ENCODE measurements at places on chromosomes 5 and 9.
A peak's percentile ranks its signal among the peaks of the same experiment; 100 is the strongest.

- no peak for DNase-seq
Observed at GRCh38 chr5:162699361-162699760, 631.8 kb downstream of the GABRG2 start.

- DNase-seq: no peak
Observed at GRCh38 chr9:98989036-98990000, 45.6 kb downstream of the COL15A1 start.

DNA sequence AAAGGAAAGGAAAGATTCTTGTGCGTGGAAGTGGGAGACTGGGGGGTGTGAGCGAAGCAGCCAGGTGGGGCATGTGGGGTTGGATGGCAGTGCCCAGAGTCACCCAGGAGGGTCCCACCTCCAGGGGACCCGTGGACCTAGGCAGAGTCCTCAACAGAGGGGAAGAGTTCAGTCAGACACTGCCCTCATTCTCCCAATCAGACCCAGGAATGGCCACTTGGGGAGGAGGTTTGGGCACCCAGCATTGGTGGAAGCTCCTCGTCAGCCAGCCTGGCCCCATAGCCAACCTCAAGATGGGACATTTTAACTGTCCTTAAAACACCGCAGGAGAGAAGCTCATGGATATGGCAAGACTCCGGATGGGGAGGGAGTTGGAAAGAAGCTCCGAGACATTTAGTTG, 21.9 kb upstream of the LAMC3 start:
- no peak for DNase-seq

- no peak for DNase-seq
Observed at GRCh38 chr9:135524130-135524861, 3.1 kb downstream of the LCN1 start.

DNA sequence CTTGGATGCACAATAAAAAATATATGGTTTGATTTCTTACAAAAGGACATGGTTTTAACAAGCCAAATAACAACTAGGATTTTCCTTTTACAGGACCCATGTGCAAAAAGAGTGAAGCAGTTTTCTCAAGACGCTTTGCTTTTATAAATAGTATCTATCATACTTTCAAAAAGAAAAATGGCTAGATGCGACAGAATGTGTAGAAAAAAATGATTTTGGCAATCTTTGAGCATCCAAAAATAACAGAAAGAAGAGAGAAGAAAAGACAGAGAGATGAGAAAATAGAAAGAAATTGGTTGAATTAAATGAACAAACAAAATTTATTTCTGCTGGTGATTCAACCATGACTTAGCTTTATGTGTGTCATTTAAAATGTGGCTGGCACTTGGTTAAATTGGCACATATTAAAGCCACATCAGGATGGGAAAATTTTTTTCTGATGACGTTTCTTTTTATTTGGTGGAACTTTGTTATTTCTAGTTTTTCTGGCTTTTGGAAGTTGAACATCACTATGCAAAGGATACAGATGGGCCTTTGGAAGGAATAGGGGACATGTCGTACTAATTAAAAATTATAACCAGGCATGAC, 35.6 kb upstream of the NREP start:
- no peak for DNase-seq

DNA sequence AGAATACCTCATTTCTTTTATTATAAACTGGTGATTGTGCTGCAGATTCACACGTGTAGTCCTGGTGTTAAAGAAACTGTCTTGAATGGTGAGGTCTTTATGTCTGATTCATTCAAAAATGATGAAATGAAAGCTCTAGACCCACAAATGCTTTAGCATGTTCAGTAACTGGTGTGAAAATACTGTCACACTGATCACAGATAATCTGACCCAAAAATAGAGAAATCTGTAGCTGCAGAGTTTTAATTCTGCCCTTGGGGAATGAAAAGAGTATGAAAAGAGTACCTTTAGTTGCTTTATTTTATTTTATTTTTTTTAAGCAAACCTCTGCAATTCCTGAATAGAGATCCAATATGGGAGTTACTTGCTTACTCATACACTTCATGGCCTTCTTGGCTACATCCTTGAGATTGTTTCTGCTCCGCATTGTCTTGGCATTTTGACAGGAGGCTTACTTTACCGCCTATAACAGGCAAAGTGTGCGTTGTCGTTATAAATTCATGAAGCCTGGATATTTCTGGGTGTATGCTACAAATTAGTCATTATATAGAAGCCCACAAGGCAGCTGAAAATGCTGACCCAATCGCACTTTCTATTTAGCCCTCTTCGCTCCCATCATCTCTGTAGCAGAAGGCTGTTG, 2.7 kb downstream of the RGMB start:
- no peak for DNase-seq

- no peak for DNase-seq
Observed at GRCh38 chr5:124858612-124859011, 112.2 kb upstream of the ZNF608 start.

DNA sequence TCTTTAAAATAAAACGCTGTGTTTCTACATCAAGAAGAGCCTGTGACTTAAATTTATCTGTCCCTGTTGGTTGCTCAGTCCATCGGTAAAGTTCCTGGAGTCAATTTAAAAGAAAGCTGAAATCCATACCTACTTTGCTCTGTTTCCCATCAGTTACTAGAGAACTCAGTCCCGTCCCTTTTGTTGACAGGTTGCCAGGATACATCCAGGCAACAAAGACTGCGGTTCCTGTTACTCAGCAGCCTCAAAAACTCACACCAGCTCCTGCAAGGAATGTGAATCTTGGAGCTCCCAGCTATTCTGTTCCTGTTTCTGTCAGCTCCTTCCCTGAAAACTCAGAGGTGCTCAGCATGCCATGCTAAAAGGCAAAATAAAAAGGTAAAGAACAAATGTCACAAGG, at the start of gene ZNF474:
Gene ZNF474 (plus strand): TSS at position 241 of the 400 bp plus-strand sequence. CDS start 22,445 bp downstream, outside the sequence.
- DNase-seq: no peak

- peak; percentile 55 for DNase-seq
Observed at GRCh38 chr9:121299467-121300282, 31.7 kb downstream of the GSN start.

DNA sequence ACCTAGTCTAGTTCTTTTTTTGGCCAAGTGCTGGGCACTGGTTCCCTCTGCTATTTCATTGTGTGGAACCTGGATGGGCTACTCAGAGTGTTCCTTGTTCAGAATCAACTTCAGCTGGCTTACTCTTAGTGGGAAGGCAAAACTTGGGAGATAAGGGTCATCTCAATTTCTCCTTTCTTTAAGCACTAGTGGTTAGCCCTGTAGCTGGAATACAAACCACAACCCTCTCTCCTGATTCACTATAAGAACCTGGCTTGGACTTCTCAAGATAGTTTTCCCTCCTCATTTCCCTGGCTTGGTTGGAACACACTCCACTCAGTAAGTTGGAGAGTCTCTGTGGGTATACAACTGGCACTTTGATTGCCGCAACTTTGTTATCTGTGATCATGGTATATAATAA, 35.1 kb downstream of the GRIA1 start:
- DNase-seq: no peak

GRCh38 chr5:180138214-180138975, 66.8 kb upstream of the RNF130 start:
- DNase-seq: no peak

GRCh38 chr9:133135146-133135745, 14.2 kb upstream of the RALGDS start:
- no peak for DNase-seq

DNA sequence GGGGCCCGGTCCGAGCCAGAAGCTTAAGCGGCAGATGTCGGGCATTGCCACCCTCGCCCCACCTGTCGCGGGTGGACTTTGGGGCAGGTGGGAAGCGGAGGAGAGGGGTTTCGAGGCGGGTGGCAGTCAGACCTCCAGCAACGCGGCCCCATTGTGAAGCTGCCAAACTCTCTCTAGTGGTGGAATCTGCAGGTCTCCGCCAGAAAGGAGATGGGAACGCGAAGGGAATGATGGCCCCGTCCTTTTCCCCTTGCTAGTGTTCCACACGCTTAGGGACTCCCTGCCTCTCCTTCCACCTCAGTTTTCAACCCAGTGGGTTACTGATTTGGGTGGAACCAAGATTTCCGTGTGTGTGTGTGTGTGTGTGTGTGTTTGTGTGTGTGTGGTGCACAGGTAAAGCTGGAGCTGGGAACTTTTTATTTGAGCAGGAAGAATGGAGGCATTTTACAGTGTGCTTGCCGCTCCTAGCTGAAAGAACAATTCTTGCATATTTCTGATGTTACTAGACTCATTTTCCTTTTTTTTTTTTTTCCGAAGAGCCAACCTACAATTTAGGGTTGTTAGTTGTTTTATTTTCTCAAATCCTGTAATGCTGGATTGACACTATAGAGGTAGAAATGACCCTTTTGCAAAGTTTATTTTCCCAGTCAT, 1.3 kb downstream of the MACIR start:
- DNase-seq: peak; percentile 77

- no peak for DNase-seq
Observed at GRCh38 chr9:80156262-80156661, 584.5 kb downstream of the TLE4 start.

GRCh38 chr5:92505925-92506324, 1075.1 kb downstream of the NR2F1-AS1 start:
- no peak for DNase-seq

DNA sequence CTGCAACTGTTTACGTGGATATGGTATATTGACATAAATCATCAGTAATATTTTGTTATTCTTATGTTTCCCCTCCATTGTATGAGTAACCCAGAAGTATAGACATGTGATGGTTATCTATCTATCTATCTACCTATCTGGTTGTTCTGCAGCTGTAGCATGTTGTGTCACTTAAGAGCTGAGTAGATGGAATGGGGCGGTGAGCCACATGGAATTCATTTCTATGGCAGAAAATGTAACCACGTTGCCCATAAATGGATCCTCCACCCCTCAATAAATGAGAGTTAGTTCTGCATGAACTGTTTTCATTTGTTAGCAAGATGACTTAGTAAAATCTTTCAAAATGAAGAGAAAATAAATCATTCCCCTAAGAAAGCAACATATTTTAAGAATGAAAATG, 553.2 kb downstream of the MAT2B start:
- DNase-seq: no peak

DNA sequence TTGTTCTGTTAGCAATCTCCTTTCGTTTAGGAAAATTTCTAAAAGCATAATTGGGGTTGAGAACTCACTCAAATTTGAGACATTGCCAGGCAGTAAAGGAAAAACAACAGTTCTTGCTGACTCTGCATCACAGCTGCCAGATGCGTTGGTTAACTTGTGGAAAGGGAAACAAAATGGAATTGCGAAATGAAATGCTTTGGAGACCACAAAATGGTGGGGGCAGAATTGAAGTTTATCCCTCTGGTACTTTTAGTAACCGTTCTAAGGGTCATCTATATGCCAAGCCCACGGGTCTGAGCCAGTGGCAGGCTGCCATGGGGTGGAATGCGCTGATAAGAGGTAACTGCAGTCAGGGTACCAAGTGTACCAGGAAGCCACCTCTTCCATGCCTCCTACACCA, 28.6 kb upstream of the SELENOP start:
- DNase-seq: no peak

GRCh38 chr9:5425006-5425628, 12.6 kb downstream of the PLGRKT start:
- no peak for DNase-seq

DNA sequence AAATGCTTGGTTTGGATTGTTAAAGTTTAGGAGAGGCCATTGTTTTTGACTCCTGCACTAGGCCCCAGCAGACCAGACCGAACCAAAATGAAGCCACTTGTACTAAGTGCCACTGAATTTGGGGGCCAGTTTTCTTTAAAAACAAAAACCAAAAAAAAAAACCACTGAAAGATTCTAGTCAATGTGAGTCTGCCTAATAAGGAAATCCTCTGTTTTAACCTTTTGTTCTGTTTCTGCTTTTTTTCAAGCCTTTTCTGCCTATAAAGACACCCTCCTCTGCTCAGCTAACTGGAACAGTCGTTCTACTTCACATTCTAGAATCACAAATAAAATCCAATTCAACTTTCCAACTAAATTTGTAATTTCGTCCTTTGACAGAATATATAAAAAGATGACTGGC, 64.9 kb downstream of the SERINC5 start:
- DNase-seq: no peak

DNA sequence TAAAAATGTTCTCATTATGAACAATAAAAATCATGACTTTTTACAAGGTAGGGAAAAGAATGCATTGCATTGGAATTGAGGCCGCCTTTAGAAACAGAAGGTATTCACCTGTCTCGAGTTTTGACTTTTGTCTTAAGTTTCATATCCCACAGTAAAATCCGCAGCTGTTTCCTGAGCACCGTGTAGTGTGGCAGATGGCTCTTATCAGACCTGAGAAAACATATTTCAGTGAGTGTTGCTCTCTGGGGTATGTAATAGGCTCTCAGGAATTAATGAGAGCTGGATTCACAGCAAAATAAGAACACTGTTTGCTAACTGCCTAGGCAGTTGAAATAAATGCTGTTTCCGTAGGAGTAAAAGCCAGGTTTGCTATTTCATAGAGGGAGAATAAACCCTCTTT, 221.4 kb downstream of the CFAP90 start:
- DNase-seq: no peak

DNA sequence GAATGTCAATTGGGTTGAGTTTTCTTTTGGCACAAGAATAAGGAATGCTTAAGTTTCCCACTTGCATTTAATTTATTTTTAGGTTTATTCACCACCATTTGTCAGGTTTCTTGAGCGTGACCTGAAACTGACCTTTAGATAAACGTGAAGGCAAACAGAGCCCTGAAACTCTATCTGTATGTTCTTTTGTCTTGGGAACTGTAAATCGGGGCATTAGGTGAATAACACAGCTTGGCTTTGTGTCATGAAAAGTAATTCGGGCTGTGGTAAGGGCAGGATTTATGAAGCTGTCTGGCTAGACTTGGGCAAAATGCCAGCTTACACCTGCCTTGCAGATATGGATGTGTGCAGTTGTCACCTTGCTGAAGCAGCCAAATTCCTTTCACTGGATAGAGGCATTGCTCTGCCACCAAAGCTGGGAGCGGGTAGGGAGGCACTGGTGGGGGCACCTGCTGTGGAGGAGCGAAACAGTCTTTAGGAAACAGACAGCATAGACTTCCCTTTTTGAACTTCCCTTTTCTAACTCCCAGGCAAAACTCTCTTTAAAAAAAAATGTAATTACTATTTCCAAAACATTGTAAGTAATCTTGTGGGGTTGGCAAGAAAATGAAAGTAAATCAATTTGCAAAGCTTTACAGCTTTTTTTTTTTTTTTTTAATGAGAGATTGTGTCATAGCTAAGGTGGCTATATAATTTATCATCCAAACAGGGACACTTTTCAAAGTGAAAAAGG, 545.2 kb downstream of the CSNK1G3 start:
- DNase-seq: no peak

GRCh38 chr5:96655506-96655905, 6.7 kb upstream of the CAST start:
- no peak for DNase-seq

DNA sequence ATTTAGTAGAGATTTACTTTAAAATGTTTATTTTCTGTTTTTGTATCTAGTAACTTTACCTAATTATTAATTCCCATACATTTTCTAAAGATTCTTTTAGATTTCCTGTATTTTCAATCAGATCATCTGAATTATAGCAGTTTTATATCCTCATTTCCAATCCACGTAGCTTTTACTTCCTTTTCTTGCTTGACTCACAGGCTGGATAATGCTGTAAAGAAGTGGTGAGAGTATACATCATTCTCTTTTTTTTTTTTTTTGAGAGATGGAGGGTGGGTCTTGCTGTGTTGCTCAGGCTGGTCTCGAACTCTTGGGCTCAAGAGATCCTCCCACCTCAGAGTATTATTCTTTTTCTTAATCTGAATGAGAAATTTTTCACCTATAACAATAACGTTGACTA, 11.2 kb upstream of the SETX start:
- no peak for DNase-seq

All from nucleus accumbens (tissue), 56 donors.